ENCODE measurements at places on chromosomes 3 and 15.
A peak's percentile ranks its signal among the peaks of the same experiment; 100 is the strongest.

DNA sequence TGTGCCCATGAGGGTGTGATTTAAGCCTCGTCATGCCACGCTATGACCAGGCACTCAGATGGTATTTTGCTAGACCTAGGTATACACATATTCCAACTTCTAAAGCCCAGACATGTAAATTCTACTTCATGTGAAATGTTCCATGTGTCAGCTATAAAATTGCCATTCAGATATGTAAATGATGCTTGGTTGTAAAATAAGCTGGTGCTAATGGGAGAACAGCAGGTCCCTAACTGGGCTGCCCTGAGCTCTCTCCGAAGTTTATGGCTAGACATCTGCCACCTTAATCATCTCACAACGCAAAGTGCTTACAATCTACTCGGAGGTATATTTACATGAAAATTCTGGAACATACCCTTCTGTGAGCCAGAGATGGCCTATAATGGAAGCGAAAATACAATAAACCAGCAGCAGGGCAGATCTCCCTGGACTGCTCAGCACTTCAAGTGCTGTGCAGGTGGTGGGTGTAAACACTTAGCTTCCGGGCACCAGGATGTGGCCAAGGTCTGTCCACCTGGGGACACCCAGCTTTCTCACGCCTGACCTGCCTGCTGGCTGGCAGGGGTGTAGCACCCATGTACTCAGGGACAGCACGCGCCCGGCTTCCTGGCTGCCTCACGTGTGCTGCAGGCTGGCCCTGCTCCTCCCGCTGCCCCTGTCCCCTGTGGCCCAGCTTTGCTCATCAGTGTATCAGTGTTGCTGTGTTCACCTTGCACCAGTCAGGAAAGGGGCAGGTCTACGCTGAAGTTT, 82.0 kb downstream of the CHDH start:
- DNase-seq: no peak

GRCh38 chr3:27031476-27031875, 337.7 kb downstream of the NEK10 start:
- DNase-seq: no peak

DNA sequence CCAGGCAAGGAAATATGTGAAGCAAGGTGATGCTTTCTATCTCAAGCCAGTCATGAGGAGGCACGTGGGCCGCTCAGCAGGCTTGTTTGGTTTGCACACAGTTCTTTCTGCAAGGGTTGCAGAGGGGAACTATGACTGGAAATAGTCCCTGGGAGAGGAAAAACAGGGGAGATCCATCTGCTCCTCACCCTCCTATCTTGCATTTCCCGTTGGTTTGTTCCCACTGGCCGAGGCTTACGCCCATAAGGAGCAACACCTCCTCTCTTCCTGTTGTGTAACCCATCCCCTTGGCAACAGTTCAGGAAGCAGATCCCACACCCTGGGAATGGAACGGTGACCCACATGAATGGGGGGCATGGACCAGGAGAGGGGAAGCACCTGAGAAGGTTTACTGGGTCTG, 72.1 kb upstream of the MAGI1 start:
- no peak for DNase-seq

- no peak for DNase-seq
These were observed 34.1 kb upstream of the TM4SF1 start for GRCh38 chr3:149411583-149411982.

GRCh38 chr15:92583096-92584034, 72.2 kb downstream of the FAM174B start:
- DNase-seq: no peak

DNA sequence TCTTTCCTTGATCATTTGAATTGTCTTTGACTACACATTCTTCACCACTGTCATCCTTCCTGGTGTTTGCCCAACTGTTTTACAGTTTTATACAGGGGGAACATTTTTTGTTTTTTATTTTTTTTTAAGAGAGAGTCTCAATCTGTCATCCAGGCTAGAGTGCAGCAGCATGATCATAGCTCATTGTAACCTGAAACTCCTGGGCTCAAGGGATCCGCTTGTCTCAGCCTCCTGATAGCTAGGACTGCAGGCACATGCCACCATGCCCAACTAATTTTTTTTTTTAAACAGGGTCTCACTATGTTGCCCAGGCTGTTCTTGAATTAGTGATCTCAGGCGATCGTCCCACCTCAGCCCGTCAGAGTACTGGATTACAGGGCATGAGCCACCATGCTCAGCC, 222.6 kb downstream of the BBX start:
- no peak for DNase-seq

GRCh38 chr3:80192936-80193335, 425.1 kb upstream of the ROBO1 start:
- DNase-seq: no peak

DNA sequence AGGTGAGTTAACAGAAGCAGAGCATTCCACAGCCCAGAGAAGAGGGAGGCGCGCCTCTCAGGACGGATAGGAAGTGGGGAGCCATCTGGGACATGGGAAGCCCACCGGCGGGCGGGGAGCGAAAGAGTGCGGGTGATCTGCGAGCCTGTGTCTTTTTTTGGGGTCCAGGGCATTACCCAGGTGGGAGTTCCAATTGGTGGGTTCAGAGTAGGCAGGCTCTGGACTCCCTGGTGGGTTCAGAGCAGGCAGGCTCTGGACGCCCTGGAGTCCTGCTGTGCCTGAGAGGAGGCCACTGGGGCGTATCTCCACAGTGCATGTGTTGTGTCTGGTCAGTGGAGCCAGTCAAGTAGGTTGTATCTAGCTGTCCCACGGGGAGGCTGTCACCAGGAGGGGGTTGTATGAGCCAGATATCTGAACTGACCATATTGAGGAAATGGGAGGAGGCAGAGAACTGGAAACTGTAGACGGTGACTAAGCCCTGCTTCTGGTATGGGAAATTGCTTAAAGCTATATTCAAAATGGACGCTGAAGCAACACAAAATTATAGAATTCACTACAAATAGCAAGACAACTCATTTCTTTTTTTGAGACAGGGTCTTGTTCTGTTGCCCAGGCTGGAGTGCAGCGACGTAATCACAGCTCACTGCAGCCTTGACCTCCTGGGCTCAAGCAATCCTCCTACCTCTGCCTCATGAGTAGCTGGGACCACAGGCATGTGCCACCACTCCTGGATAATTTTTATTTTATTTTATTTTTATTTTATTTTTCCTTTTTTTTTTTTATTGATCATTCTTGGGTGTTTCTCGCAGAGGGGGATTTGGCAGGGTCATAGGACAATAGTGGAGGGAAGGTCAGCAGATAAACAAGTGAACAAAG, 34.5 kb upstream of the CHST2 start:
- DNase-seq: peak; percentile 8

DNA sequence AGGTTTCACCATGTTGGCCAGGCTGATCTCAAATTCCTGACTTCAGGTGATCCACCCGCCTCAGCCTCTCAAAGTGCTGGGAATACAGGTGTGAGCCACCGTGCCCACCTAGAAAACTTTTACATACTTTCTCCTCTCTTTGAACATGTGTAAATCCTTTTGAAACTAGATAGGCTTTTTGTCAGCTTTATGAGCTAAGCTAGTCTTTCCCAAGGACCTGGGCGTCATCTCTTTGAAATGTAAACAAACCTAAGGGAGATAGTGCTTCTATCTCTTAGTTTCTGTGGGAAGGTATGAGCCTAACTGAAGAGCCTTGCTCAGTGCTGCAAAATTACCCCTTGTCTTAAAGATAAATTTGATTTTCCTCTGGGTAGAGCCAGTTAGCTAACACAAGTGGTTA, 4.8 kb downstream of the CX3CR1 start:
- DNase-seq: no peak

DNA sequence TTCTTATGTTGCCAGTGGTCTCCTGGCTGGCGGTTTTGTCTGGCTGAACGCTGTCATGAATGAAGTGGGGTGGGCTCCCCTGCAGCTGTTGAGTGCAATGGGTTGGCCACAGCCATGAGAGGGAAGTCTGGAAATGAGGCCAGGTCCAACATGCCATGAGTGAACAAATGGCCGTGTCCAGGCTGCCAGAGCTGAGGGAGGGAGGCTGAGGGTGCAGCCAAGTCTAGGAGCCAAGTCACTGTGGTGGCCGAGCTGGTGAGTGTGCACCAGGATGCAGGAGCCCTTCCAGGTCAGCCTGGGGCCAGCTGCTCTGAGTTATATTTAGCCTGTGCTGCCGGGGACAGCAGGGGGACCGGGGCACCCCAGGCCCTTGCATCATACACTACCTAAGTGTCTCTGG, 24.7 kb upstream of the PRR23E start:
- no peak for DNase-seq

DNA sequence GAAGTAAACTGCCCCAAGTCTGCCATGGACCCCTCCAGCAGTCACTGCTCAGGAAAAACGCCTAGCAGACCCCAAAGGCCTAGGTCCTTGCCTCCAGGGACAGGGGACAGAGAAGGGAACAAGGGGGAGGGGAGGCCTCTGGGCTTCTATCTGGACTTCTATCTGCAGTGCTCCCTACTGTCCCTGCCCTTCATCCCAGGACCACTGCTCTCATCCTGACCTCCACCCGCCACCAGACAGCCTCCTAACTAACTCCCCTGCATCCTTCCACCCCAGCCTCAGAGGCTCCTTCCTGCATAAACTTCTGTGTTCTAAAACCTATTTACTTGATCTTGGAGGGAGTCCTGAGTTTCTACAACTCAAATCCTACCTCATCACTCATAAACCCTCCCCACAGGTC, 25.4 kb downstream of the SEMA7A start:
- DNase-seq: no peak

- no peak for DNase-seq
These were observed 560 bp upstream of the TTLL13 start for GRCh38 chr15:90248789-90249202.

DNA sequence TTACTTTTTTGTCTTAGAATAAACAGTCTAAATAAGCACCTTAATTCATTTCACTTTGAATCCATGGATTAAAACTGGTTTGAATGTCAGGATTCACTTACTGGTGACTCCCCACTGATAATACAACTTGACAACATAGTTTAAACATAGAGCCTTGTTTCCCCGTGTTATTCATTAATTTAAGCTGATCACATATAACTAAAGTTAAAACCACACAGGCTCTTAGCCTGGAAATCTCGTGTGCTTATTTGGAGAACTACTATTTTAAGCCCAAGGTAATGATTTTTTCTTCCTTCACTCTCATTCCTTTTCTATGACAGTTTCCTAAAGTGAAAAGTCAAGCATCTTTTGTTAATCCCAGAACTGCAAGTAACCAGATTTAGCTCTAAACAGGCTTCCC, 64.2 kb downstream of the HACD2 start:
- no peak for DNase-seq

GRCh38 chr15:36843822-36844221, 256.5 kb downstream of the MEIS2 start:
- no peak for DNase-seq

DNA sequence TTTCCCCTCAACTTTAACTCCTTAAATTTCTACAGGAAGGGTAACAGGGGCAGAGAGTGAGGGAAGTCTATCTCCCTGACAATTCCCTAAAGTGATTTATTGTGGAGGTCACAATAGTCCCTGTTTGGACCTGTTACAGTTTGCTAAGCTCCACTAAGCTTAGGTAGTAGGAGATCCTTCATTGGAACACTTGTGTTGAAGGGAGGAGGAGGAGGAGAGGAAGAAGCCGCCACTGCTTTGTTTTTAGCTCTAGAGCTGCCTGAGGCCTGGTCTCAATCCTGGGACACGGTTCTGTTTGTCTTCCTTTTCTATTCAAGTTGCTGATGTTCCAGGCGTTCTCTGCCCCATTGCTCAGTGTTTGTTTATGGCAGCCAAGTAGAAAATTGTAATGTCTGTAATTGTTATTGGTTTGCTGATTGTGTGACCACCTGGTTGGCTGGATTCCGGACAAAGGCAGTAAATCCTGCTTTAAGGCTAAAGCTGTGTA, 48.4 kb downstream of the HES1 start:
- DNase-seq: no peak

- no peak for DNase-seq
These were observed 6.9 kb upstream of the NFKBIZ start for GRCh38 chr3:101842245-101842934.

GRCh38 chr3:195247086-195247862, 23.7 kb downstream of the XXYLT1 start:
- DNase-seq: no peak

DNA sequence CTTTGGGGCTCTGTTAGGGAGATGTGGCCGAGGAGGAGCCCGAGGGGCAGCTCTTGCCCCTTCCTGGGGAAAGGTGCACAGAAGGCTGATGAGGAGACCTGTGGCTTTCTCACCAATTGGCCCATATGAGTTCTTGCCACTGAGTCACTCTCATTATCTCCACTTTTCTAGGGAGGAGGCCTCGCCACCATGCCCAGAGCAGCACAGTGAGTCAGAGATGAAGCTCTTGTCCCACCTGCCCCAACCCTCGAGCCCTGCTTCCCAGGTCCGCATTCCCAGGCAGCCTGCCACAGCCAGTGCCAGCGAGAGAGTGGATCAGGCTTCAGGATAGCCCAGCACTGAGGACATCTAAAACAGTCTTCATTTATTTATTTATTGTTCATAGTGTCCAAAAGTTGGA, 53.5 kb downstream of the AMOTL2 start:
- no peak for DNase-seq

DNA sequence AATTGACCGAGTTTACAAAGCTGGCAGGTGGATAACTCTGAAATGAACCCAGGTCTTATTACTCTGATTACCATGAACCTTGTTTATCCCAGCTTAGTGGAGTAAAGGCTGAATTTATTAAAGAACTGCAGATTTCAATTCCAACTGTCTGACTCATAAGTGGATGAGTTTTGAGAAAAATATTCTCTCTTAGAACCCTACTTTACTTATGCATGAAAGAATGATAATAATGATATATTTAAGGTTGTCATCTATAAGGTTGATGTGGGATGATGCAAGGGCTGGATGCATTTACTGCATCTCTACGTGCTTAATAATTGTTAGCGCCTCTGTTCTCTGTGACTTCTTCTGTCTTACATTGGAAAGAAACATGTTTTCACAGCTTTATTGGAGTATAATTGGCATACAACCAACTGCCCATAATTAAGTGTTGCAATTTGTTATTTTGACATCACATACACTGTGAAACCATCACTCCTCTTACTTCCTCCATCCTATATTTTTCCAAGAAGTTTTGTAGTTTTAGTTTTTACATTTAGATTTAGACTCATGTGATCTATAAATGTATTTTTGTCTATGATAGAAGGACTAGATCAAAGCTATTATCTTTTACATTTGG, 771.2 kb upstream of the ARRDC4 start:
- no peak for DNase-seq

- DNase-seq: peak; percentile 57
These were observed 7.0 kb upstream of the RNF111 start for GRCh38 chr15:58980351-58980939.

GRCh38 chr3:77298417-77298816, 258.5 kb downstream of the ROBO2 start:
- DNase-seq: no peak

- DNase-seq: no peak
These were observed 237.3 kb downstream of the XXYLT1 start for GRCh38 chr3:195033531-195034091.

GRCh38 chr3:69219101-69219708, 96.8 kb upstream of the LMOD3 start:
- peak; percentile 33 for DNase-seq
